ENCODE measurements at places on chromosomes 4 and X.

- DNase-seq = no peak
Observed at GRCh38 chr4:133131829-133132460, 17.1 kb upstream of the PCDH10 start.

DNA sequence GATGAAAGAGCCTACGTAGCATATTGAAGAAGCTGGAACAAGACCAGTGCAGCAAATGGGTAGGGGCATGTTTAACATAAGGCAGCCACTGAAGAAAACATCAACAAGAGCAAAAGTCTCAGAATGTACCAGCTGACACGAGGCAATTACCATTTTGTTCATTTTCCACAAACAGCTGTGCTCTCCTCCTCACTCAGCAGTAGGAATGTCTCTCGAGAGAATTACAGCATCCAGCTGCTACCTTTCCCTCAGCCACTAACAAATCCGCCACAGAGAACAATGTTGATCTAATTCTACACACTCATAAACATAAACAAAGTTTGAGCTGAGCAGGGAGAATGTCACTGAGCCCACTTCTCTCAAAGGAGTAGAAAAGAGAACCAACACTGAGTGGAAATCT is 68.0 kb downstream of the OPHN1 start:
- no peak for DNase-seq

GRCh38 chrX:38879631-38880220 is 78.5 kb downstream of the MID1IP1 start:
- no peak for DNase-seq

DNA sequence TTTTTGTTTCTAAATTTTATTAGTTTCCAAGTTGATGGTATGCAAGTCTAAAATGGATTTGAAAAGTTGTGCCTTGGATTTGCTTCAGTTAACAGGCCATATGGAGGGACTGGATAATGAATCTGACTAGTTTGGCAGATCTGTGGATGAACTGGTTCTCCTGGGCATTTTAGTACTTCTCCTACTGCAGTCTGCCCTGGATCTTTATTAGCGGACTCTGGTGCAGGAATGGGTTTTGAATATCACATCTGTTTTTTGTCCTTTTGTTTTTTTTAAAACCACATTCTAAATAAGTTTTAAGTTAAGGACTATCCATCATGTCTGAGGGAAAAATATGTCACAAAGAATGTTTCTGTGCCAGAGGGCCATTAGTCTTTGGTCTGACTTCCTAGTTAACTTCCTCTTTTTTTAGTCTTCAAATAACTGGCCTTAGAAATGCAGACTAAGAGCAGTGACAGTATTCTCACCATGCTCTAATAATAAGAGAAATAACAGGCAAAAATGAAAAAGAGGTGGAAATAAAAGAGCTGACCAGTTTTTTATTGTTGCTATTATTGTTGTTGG is 13.9 kb upstream of the DCK start:
- DNase-seq = no peak

DNA sequence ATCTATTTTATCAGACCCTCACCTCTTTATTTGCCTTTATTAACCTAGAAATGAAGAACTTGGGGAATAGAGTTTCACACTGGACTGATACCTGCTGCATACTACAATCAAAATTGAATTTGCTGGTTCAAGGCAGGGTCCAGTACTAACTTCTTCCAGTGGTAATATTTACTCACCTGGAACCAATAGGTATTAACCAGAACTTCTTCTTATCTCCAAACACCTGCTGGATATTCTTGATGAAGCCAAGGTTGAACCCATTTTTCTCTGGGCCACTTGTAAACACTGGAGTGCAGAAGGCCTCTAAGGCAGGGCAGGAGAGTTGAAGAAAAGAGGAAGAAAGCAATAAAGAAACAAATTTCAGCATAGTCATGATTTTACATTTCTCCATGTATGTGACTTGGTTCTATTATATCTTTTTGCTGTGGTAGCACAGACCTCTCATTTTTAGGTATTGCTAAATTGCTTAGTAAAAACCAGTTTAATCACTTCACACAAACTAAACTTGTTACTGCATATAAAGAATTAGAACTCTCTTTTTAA is 101.1 kb downstream of the ZDHHC15 start:
- DNase-seq = no peak

DNA sequence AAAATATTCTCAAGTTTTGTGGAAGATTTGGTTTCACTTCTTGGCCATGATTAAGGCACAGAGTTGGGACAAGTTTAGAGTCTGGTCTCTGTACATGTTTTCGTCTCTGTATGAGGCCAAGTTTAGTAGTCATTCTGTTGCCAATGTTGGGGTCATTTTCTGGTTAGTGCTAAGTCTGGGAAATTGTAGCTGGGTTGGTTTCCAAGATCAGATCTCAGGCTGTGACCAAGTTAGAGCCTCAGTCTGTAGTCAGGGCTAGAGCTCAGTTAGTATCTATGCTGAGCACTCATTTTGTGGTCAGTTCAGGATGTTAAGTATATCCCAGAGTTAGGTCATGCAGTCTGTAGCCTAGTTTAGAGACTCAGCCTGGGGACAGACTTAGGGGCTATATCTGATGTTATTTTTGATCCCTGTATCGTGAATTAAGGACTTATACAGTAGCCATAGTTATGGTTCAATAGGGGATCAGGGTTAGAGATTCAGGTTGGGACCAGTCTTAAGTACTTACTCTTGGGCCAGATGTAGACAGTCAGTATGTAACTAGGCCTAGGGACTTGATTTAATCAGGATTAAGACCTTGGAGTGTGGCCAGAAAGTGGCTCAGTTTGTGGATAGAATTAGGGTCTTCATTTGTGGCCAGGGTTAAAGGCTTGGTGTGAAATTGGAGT is 6.6 kb upstream of the ENOX2 start:
- DNase-seq = peak; percentile 29

DNA sequence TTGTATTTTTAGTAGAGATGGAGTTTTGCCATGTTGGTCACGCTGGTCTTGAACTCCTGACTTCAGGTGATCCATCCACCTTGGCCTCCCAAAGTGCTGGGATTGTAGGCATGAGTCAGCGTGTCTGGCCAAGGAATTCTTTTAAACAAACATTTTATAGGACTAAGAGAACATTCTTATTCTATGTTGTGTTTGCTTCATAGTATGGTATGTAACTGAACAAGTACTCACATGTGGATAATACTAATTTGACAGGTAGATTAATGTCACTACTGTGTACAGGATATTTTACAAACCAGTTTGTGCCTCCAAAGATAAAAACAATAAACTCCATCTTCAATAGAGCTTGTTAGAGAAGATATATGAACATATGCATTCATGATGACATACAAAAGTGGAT is 1353.4 kb downstream of the PCDH7 start:
- no peak for DNase-seq

GRCh38 chrX:25083661-25084060 is 67.9 kb upstream of the ARX start:
- no peak for DNase-seq

GRCh38 chr4:54525602-54526001 is 132.2 kb upstream of the KIT start:
- DNase-seq = peak; percentile 62

DNA sequence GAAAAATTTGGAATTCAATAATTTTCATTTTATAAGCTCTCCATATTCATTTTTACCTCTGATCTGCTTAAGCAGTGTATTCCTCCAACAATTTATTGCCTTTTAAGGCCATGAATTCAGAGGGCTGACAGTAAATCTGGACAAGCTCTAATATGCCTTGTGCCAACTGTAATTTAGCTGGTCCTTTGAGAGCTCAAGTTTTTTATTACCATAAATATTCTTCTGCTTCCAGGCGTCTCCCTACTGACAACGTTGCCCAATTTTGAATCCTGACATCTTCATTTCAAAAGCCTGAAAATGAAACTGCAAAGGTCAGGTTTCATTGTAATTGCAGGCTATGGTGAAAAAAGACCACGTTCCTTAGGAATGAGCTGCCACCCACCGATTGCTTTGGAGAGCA is 95.8 kb upstream of the GEMIN8 start:
- DNase-seq = no peak

DNA sequence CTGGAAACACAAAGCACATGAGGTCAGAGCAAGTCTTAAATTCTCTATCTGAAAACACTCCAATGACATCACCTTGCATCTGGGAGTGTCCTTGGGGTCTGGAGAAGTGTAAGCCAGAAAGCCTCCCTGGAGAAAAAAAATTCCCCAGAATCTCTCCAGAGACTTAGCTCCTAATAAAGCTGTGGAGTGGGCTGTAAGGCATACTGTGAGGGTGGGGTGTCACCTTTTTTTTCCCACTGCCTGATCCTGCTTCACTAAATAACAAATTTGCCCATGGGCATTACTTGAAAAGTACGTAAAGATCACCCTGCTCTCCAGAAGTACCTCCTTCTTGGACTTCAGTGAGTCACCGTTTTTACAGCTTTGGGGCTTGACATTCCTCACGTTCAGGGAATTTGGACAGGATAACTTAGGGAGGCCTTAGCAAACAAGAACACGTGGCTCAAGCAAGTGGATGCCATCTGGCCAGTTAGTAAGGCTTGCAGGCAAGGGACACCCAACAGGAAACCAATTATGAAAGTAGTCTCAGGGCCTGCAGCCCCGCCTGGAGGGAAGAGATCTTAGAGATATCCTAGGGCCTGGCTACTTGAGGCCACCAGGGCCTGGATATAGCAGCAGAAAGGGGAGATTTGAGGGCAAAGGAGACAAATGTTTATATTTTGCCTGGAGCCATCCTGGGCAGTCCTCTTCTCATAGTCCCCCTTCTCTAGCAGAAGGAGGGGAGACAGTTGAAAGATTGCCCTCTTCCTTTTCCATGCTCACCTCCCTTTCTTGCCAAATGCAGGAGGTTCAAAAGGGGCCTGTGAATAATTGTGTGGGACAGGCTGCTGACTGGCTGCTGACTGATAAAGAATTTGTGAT is 60.1 kb upstream of the PLAC1 start:
- peak; percentile 89 for DNase-seq

DNA sequence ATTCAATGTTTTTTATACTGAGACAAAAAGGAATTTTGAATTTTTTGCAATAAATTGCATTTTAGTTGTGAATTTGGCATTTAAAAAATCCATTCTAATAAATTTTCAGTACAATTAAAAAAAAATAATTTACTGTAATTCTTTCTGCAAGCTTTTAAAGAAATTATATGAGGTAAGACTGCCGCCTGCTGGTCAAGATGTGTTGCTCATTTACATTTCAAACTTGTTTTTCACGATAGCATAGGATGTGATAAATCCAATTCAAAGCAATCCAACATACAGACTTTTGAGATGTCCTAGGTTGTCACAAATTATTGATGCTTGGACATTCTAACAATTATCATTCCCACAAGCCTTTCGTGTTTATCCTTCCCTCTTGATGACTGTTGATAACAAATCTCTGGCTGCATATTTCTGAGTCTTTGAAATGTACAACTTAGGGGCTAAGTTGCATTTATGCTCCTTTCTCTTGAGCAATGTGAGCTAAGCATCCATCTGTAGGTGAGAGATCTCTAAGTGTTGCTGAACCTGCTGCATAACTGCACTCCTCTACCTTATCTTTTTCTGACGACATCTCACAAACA is 21.7 kb upstream of the MFAP3L start:
- peak; percentile 66 for DNase-seq

DNA sequence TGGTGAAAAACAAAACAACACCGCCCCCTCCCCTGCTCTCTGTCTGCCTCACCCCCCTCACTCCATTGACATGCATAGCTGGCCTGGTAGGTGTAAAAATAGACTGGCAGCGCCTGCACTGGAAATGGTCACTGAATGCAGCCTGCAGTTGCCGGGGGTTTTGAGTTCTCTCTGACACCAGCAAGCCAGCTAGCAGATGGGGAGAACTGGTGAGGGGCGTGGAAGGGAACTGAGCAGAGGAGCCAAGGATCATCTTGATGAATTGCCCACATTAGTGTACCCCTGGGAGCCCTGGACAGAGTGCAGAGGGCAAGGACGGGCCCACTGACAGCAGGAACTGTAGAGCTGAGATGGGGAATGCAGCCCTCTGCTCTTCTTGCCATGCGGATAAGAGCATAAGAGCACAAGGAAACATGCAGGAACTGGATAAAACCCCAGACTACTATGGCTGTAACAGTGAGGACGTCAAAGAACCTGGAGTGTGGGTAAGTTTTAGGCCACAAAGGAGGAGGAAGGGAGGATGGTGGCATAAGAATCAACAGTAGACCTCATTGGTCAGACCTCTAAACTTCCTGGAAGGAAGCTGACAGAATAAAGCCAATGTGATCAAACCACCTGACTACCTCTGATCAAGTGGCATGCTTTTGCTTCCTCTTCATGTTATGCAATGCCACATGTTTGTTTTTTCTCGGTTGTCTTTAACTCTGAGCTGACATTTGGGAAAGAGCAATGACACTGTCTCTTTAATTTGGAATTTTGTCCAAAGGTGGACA is 96.3 kb downstream of the ANK2 start:
- DNase-seq = no peak

Data from iris pigment epithelial cell (primary cell).